Stimulated activated CD8-positive, alpha-beta memory T cell treated with anti-CD3 and anti-CD28 coated beads, Interleukin-7, amount 100 ng/mL, for 4 hours (primary cell): ENCODE measurements at places on chromosomes 2 and 18.

DNA sequence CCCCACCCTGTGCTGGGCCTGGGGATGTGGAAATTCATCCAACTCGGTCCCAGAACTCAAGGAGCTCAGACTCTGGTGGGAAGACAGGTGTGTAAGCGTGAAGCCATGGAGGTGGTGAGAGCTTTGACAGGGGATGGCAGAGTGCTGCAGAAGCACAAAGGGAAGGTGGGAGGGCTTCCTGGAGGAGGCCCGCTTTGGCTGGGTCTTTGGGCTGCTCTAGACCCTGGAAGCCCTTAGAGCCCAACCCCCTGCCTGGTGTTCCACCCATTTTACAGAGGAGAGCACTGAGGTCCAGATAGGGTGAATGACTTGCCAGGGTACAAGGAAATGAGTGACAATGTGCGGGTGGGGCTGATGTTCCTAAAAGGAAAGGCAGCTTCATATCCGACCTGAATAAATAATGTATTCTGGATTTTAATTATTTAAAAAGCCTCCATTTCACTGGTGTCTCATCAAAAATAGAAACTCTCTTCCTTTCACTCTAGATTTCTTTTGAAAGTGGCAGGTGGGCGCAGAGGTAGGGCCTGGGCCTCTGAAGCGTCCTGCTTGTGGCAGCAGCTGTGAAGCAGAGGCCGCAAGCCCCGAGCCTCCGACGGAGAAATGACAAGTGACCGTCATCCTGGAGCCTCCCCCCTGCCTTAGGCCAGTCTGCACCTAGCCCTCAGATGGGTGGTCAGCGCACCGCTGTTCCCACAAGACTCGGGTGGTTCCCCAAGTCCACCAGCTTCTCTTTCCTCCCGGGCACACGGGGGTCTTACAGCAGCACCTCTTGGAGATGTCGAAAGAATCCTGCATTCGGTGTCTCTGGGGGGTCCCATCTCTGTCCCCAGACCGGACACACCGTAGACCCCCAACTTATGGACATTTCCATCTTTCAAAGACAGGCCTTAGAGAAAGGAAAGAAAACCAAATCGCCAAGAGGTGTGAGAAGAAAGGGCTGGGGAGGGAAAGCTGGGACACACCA is 71.0 kb upstream of the TAF1B start:
- DNase-seq: no peak

DNA sequence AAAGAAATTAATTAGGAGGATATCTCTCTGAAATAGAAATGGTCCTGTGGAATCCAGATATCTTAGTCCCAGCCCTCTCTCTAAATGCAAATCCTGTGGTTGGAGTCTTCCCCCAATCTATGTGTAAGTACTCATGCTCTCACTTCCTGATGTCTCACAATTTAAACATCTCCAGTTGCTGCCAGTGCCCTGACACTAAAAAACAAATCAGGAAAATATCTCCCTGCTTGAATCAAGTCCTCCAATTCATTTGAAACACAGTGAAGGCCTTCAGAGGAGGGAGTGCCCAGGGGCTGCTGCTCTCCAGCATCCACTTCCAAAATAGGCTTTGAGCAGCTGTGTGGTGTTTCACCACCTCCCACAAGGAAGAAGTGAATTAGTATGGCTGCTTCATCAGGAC is 413.8 kb downstream of the RAD51AP2 start:
- no peak for DNase-seq

DNA sequence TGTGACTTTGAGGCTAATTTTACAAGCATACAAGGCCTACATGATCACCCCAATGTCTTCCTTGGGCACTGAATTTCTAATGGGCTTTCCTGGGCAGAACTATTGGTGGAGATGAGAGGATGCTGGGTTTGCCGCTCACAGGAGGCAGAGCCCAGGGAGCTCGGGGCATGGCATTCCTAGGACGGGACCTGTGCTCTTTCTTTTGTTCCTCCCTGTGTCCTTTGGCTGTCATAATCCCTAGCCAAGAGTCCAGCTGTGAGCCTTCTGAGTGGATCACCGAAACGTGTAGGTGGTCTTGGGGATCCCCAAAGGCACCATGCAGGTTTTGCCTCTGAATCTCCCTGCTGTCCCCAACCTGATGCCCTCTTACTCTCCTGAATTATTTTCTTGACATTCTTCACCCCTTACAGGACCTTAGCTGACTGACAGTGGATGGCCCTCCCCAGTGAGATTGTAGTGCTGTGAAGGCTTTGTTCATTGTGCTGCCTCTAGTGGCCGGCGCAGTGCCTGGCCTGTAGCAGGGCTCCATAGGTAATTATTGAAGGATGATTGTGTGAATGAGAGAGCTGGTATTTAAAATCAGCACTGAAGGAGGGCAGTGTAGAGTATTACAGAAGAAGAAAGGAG is 221.9 kb downstream of the ZNF407 start:
- DNase-seq: no peak

GRCh38 chr2:62204998-62205496 is 9.1 kb downstream of the B3GNT2 start:
- DNase-seq: no peak

GRCh38 chr2:63679252-63679855 is 90.6 kb downstream of the MDH1 start:
- DNase-seq: no peak

- DNase-seq: no peak
Measured at GRCh38 chr18:31880186-31880898, 62.6 kb downstream of the TRAPPC8 start.

DNA sequence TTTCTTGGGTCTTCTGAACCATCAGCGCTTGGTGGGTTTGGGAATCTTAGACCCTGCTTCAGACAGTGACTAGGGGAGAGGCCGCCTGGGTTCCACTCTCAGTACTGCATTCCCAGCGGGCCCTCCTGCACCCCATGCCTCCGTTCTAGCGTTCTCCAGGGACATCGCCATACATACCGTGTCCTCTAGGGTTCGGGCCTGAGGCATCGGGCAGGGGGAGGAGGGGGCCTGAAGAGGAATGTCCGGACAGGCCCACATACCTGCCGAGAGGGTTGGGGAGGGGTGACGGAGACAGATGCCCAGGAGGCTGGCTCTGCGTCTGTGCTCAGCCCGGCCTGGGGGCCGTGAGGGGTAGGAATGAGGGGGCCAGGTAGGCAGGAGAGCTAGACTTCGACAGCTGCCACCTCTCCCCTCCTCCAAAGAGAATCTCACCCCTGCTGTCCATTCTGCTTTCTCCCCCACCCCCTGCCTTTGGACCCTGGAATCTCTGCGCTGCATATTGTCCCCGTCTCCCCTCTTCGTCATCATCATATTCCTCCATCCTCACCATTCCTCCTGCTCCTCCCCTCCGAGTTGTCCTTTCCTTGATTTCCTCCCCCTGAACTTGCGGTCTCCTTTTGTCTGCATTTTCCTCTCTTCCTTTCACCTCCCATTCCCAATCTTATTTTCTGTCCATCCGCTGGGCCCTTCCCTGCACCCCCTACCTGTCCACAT is 7.8 kb upstream of the WNT10A start:
- DNase-seq: no peak
